Memory B cell (primary cell): ENCODE measurements at places on chromosomes 6 and 20.

DNA sequence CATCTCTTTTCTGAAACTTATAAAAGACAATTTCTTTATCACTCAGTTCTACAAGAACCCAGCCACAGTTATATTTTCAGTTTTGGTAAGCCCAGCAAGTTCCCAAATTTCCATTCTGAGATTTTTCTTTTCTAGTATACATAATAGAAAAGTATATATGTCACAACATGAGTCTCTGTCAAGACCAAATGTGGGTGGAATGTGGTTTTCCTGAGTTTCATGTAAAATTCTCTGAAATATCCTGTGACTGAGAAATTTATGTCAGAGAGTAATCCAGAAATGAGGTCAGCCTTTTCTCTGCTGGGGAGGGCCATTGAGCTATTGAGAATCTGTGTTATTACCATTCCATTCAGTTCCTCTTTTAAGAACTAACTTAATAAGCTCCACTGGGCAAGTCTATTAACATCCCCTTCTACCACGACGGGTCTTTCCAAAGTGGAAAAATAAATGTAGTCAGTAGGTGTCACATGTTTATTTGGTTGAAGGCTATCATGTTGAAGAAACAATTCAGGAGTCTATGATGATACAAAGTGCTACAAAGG lies 100.7 kb upstream of the HMGN3 start:
- DNase-seq, result no peak

DNA sequence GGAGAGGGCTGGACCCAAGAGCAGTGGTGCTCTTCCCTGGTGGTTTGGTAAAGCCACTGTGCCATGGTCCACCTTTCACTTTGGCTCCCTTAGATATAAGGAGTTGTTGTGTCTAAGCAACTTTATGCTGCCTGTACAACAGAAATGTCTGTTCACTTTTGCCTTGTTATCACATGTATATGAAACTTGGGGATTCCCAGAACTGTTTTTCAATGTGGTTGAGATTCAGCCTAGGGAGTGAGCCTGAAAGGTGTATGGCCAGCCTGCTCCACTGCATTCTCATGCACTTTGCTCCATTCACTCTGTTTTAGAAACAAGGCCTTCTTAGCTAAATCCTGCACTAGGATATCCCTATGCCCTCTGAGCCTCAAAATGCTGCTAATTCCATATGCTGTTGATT lies 234.5 kb upstream of the THEMIS start:
- no peak for DNase-seq

DNA sequence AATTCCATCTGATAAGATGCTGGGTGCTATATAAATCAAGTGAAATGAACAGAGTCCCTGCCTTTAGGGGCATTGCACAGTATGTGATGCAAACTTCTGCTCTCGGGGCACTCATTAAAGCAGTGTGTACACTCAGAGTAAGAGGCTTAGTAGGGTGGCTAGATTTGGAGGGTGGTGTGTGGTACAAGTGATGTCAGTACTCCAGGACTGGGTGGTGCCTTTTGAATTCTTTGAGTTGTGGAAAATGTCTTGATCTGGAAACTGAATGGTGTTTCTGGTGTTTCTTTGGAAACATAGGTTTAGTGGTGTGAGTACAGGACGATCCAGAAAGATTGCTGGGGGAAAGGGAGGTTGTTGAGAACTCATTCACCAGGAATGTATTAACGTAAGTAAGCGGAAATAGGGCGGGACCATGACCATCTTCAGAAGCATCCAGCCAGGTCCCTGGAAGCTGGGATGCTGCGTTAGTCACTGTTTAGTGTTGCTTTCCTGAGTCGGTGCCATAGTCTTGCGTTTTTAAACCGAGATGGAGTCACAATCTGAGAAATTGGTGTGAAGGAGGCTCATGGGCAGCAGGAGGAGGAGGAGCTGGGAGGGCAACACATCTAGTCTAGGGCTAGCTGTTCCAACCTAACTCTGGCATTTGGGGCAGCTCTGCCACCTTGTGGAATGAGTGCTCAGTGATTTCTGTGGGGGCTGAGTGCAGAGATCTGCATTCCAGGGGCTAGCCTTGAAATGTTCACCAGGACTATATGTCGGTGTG lies 70.3 kb downstream of the SCAND1 start:
- peak; percentile 36 for DNase-seq

- DNase-seq, result no peak
These were observed 326.4 kb upstream of the KHDRBS2 start for GRCh38 chr6:62612471-62612870.

- no peak for DNase-seq
These were observed 51.0 kb upstream of the MLIP start for GRCh38 chr6:54060286-54060685.

- DNase-seq, result no peak
These were observed 53.5 kb upstream of the PLCB1 start for GRCh38 chr20:8078528-8078914.

DNA sequence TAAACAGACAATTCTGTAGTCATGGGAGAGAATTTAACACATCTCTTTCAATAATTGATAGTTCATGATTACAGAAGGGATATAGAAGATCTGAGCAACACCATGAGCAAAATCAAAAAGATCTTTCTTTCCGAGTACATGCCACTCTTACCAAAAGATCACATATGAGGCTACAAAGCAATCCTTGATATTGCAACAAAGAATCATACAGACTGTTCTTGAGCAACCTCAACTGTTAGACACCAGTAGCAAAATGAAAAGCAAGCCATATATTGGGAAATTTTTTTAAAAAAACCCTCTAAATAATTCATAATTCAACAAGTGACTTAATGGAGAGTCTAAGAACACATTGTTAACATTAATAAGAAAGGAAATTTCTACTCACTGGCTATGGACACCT lies 3.6 kb upstream of the CD83 start:
- no peak for DNase-seq

- no peak for DNase-seq
These were observed 180.5 kb downstream of the SLC16A10 start for GRCh38 chr6:111267764-111268333.

- DNase-seq, result no peak
These were observed 72.2 kb upstream of the EEF1E1 start for GRCh38 chr6:8174571-8174970.

GRCh38 chr20:57124800-57125517 lies 141.5 kb downstream of the BMP7 start:
- no peak for DNase-seq

GRCh38 chr6:129709196-129709768 lies 695 bp downstream of the ARHGAP18 start:
- DNase-seq, result no peak

GRCh38 chr6:167056370-167056769 lies 57.2 kb downstream of the CEP43 start:
- DNase-seq, result no peak

DNA sequence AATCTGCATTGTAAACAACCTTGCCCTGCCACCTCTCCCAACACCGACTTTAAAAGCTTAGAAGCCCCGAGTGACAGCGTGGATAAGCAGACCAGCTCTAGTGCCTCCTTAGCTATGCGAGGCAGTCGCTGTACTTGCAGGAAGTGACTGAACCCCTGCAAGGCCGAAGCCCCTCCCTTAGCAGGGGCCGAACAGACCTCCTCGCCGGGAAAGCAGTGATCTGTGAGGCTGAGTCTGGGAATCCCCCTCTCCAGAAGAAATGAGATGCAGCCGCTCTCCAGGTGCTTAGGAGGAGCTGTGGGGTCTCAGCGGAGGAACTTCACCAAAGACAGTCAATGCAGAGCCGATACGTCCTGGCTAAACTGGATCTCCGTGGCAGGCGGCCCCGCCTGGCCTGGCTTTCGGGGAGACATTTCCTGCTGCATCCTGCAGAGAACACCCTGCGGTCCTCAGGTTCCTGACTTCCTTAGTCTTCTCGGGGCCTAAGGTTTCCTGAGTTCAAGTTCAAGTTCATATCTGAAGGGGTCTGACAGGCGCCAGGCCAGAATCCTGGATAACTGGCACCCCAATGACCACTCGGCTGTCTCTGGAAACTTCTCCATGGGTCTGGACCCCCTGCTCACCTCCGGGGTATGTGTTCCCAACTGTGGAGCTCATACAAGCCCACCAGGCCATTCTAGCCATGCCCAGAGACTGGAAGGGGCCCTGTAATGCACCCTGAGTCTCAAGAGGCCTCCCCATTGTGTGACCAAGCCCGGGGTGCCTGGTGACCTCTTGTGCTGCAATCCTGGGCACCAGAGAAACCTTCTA lies 20.4 kb upstream of the FRMD1 start:
- DNase-seq, result no peak
